ENCODE measurements at places on chromosomes 16 and 17.

DNA sequence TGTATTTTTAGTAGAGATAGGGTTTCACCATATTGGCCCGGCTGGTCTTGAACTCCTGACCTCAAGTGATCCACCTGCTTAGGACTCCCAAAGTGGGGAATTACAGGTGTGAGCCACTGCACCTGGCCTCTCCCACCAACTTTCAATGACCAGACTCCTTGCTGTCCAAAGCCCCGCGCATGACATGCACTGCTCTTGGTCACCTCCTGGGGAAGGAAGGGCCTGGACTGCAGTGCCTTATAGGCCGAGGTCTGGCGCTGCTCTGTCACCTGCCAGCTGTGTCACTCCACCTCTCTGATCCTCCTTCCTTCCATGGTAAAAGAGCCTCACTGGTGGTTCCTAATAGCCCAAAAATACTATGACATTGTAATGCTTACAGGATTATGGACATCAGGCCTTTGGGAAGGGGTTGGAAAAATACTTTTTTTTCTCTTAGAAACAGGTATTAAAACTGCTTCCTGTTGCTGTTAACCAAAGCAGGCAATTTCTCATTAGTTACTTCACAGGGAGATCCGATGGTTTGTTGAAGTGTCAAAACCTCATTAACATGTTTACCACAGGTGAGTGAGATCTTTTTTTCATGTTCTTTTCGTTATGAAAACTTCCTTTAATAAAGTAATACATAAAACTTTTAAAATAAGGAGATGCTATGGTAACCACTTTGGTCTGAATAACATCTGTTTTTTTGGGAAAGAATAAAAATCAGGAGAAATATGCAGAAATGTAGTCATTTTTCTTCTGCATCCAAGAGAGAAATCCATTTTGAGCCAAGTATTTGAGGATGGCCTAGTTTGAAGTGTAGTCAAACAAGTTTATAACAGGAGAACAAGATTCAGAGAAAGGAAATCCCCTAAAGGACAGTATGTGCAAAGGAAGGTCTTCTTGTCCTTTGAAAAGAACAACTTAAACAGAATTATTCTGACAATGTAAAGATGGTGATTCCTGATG, 35.5 kb downstream of the GRB7 start:
- DNase-seq: no peak

DNA sequence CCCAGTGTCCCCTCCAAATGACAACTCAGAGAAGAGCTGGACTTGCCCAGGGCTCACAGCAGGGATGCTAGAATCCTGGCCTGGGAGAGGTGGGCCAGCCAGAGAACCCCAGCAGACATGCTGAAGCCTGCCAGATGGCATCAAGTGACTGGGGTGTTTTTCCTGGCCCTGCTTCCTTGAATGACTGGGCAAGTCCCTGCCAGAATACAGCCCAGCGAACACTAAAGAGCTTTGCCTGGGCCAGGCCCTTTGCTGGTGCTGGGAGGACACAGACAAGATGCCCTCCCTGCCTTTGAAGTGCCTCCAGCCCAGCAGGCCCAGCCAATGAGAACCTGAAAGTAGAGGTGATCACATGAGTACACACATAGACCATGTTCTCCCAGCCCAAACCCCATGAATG, 11.5 kb downstream of the ZNF319 start:
- DNase-seq: no peak

DNA sequence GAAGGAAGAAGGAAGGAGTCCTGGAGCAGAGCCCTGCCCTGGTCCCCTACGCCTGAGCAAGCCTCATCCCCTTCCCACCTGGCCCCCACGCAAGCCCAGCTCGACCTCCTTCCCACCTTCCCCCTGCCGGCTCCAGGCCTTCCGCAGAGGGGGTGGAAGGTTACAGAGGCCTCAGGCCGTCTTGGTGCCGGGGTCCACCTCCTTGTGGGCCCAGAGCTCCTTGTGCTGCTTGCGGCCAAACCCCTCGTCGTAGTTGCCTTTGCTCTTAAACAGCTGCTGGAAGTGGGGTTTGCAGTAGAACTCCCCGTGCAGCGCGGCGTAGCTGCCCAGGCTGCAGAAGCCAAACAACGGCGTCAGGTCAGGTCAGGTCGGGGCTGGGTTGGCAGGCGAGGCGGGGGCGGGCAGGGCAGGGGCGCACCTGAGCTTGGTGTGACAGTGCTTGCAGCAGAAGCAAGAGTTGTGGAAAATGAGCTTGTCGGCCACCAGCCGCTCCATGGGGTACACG, 1.5 kb downstream of the LIMD2 start:
- DNase-seq: no peak

DNA sequence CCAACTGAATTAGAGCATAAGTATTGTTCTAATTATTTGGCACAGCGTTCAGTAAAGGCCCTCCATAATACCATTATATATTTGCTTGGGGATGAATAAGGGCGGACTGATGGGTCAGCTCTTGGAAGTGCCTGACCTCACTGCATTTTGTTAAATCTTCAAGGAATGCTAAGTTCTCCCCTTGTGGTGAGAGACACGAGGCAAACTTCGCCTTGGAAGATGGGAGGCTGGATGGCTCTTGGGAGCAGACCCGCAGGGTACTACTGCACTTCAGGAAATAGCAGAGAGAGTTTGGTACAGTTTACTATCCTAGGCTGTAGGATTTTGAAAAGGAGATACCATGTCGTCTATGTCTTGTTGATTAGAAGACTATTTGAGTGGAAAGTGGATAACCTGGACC, 87.0 kb upstream of the RPRML start:
- DNase-seq: no peak

- no peak for DNase-seq
Measured at GRCh38 chr17:27339836-27340550, 46.1 kb downstream of the WSB1 start.

DNA sequence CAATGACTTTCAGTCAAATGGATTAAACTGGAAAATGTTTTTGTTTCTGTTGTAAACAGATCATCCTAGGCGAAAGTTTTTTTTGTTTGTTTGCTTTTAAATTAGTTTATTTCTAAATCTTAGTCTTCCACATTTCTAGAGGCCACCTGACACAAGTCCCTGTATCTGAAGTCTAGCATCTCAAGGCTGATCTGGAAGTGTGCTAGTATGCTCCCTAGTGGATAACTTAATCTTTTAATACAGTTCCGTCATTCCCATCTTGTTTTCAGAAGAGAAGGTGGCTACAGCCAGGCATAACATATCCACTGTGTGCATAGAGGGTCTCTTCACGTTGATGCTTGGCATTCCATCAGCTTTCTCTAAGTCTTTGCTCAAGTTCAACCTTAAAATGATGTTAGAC, 7.6 kb downstream of the IFT20 start:
- DNase-seq: no peak

DNA sequence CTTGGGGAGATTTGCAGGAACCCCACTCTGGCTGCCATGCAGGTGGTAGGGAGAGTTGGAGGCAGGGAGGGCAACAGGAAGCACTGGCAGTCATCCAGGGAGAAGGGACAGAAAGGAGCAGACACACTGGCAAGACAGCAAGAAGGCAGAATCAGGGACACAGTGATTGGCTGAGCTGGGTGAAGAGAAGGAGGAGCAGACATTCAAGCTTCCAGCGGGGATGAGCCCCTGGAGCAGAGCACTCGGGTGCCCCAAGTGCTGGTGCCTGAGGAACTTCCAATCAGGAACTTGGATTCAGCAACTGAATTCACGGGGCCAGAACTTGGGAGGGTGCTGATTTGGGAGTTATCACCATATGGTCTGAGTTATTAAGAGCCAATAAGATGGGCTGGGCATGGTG, 6.3 kb upstream of the ITGA3 start:
- no peak for DNase-seq
